CD4-positive, alpha-beta T cell treated with Interleukin-21 for 1 hour (primary cell): ENCODE measurements at places on chromosomes 3 and 15.

DNA sequence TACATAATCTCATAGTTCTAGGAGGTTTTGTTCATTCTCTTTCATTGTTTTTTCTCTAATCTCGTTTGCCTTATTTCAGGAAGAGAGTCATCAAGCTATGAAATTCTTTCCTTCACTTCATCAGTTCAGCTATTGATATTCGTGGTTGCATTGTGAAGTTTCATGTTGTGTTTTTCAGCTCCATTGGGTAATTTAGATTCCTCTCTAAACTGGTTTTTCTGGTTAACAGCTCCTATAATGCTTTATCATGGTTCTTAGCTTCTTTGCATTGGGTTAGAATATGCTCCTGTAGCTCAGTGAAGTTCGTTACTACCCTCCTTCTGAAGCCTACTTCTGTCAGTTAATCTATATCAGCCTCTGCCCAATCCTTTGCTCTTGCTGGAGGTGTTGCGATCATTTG is 69.4 kb upstream of the CD96 start:
- no peak for DNase-seq

DNA sequence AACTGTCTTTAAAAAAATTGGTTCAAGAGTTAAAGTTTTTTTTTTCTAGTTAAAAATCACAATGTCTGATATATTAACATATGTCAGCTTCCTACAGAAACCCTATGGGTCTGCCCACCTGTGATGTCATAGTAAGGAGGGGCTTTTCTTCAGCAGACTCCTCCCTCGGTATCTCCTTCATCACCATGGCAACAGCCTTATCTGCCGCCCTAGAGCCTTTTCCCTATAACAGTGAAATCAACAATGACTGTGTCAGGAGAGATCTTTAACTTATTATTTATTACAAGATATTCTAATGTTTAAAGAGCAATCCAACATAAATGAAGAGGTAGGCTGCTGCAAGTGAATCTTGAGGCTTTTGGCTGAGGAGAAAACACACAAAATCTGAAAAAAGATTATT is 138.7 kb downstream of the PEX5L start:
- DNase-seq: peak; percentile 11

DNA sequence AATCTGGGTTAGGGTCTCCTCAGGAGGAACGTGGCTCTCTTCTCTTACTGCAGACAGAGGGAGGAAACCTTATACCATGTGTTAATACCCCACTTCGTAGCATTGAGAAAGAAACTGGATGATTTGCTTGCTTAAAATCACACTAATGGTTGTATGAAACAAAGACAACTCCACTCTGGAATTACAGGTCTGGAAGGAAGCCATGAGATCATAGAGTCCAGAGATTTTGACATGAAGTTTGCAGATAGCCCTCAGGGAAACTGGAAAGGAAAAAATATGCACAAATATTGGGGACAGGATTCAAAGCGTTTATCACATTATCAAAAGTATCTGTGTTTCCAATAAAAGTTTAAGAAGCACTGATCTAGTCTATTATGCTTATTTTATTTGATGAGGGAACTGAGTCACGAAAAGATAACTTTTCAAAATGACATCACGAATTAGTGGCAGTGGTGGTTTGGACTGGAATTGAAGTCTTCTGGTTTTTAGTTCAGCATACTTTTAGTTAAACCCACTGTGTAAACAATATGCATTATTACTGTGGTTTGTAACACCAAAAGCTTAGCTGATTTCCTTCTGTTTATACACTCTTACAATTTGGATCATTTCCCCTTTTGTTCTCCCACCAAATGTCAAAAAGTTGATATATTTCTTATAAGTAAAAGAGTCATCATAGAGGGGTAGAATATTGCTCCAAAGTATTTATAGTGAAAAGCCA is 16.8 kb downstream of the FGF7 start:
- DNase-seq: no peak

- DNase-seq: no peak
Measured at GRCh38 chr3:187210091-187210490, 12.8 kb downstream of the RTP1 start.

- DNase-seq: no peak
Measured at GRCh38 chr3:66706890-66707289, 206.1 kb upstream of the LRIG1 start.

DNA sequence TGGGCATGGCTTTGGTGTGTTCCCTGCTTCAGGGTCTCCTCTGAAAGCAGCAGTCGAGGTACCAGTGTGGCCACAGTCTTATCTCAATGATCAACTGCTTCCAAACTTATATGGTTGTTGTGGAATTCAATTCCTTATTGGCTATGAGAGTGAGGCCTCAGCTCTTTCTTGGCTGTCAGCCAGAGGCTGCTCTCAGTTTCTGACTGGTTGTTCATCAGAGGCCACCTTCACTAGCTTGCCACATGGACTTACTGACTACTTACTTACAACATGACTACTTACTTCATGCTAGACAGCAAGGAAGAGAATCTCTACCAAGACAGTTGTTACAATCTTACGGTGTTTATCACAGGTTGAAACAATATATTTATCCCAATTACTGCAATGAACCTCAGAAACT is 789.2 kb downstream of the DIPK2A start:
- no peak for DNase-seq

- DNase-seq: no peak
Measured at GRCh38 chr3:131491775-131492174, 11.0 kb downstream of the MRPL3 start.

- no peak for DNase-seq
Measured at GRCh38 chr15:71097890-71098289, 17.4 kb upstream of the THSD4 start.

GRCh38 chr3:95297581-95297980 is 1234.7 kb downstream of the NSUN3 start:
- no peak for DNase-seq

DNA sequence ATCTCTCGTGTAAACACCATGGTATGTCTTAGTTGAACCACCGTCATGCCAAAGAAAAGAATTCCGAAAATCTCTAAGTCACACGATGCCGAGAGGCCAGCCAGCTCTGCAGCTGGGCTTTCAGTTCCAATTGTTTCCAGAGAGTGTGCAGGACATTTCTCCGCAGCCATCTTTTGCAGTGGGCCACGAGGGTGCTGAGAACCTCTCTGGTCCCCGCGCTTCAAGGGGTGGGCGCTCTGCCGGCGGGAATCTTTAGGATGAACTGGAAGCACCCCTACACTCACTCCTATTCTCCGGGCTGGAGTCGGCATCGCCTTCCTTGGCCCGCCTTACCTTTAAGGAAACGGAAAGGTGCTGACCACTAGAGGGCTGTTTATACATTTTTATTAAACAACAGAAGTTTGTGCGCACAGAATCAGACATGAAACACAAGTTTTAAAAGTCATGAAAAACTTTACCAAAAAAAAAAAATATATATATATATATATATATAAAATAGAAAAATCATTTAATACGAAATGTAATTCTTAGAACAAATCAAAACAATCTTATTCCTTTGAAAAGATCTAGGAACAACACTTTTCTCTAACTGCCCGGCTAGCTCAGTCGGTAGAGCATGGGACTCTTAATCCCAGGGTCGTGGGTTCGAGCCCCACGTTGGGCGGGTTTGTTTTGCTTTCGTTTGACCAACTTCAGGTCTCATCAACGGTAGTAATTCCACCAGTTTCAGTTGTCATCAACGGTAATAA is 12.5 kb upstream of the MORF4L1 start:
- peak; percentile 75 for DNase-seq

GRCh38 chr3:3625544-3626271 is 173.5 kb upstream of the LRRN1 start:
- DNase-seq: no peak
